ENCODE measurements at places on chromosomes 5 and 9. TPM values are rescaled to one million over a fixed set of nuclear protein-coding genes. Genes with fewer than 3 reads are reported as not detected.

PDZD2 gene
- total RNA-seq: 0.09 TPM

INSL4 gene
- total RNA-seq: not detected

GIN1 gene
- total RNA-seq: 5.7 TPM

TRIP13 gene
- 4.1 TPM for total RNA-seq

SLC34A3 gene
- total RNA-seq: not detected

RNF180 gene
- 0.63 TPM for total RNA-seq

SPINK4 gene
- total RNA-seq: not detected

HCN1 gene
- total RNA-seq: not detected

TNFSF8 gene
- total RNA-seq: not detected

ADAMTSL1 gene
- 37.5 TPM for total RNA-seq

SCGB3A2 gene
- total RNA-seq: not detected

CHSY3 gene
- total RNA-seq: 1.3 TPM

IFNA21 gene
- total RNA-seq: not detected

ITGA2 gene
- 8.3 TPM for total RNA-seq

HMCN2 gene
- 0.09 TPM for total RNA-seq

C9orf153 gene
- total RNA-seq: 0.32 TPM

AGXT2 gene
- total RNA-seq: not detected

STK10 gene
- 16.8 TPM for total RNA-seq

GBA2 gene
- 21.4 TPM for total RNA-seq

CNTNAP3 gene
- total RNA-seq: 3.5 TPM

CNTNAP3B gene
- 7.8 TPM for total RNA-seq

TMEM232 gene
- total RNA-seq: 6.3 TPM

All from bronchial smooth muscle cell (primary cell).